ENCODE measurements at places on chromosomes 12 and 14.

GRCh38 chr12:97756066-97756666 lies 293.6 kb downstream of the RMST start:
- no peak for DNase-seq

DNA sequence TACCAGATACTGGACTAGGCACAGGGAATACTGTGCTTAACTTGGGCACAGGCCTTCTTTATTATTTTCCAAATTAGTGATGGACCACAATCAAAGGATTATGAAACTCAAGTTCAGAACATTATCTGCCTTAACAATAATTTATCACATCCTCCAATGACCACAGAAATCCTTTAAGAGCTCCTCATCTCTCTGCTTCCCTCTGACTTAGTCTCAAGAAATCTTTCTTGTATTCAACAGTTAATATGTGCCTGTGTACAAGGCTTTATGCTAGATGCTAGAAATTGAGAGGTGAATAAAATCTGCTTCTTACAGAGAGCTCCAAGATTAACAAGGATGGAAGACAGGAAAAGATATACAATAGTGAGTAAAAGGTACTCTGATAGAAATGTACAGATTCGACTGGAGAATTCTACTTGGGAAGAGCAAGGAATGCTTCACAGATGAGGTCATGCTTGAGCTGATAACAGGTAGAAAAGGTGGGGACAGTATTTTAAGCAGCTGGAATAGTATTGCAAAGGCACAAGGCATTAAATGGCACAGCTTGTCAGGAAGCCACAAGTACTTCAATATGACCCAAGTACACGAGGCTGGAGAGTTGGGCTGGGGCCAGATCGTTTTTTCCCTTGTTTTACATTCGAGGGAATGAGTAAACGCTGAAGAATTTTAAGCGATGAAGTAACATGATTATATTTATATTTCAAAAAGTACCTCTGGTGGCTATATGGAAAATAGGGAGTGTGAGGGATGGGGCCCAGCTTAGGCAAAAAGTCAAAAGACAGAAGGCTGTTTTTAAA lies 55.1 kb upstream of the ARID2 start:
- DNase-seq = no peak

GRCh38 chr14:81669308-81669707 lies 135.7 kb upstream of the SEL1L start:
- no peak for DNase-seq

GRCh38 chr14:95026851-95027463 lies 130.4 kb downstream of the DICER1 start:
- no peak for DNase-seq

DNA sequence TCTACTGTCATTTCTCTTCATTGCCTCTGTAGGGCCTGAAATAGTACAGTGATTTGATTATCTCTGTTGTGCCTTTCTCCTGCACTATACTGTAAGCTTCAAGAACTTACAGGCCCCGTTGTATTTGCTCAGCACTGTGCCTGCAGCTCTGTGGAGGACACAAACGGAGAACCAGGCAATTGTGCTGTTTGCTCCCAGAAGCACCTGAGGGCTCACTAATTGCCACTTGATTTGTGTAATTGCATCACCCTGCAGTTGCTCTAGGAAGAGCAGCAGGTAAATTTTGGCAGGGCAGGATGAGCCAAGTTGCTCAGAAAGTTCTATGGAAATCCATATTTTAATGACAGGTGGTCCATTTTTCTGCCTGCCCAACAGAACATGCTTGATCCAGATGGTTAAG lies 11.6 kb upstream of the KRT82 start:
- DNase-seq = no peak

GRCh38 chr12:47762850-47763465 lies 4.3 kb upstream of the RAPGEF3 start:
- no peak for DNase-seq

DNA sequence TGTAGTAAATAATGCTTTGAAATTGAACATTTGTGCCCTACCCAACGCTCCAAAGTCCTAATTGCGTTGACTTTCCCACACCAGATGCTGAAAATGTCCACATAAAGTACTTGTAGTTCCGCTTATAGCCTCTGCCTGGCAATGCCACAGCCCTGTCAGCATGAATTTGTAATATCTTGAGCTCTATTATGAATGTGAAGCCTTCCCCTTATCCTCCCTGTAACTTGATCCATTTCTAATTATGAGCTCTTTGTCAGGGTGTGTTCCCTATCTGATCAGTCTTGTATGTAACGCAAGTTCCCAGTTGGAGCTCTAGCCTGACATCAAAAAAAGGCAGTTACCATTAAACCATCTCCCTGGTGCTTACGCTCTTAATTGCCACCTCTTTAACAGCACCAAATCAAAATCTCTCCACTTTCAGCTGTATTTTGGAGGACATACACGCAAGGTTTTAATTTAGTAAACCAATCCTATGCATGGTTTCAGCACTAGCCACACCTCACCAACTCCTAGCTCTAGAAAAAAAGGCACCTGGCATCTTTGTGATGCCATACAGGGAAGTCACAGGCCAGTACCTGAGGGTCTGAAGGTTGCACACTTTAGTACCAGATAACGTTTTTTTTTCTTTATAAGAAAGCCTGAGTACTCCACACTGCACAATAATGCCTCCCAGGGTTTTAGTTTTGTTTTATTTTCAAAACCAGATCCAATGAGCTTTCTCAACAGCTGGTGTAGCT lies 69.3 kb downstream of the EEA1 start:
- DNase-seq = no peak

DNA sequence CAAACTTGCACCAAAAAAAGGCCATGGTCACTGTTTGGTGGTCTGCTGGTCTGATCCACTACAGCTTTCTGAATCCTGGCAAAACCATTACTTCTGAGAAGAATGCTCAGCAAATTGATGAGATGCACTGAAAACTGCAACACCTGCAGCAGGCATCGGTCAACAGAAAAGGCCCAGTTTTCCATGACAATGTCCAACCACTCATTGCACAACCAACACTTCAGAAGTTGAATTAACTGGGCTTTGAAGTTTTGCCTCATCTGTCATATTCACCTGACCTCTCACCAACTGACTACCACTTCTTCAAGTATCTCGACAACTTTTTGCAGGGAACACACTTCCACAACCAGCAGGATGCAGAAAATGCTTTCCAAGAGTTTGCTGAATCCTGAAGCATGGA lies 7.0 kb upstream of the DHRS2 start:
- no peak for DNase-seq

GRCh38 chr14:96658611-96659010 lies 138.6 kb upstream of the VRK1 start:
- DNase-seq = no peak

GRCh38 chr14:23538785-23539184 lies 12.8 kb downstream of the ZFHX2 start:
- no peak for DNase-seq

DNA sequence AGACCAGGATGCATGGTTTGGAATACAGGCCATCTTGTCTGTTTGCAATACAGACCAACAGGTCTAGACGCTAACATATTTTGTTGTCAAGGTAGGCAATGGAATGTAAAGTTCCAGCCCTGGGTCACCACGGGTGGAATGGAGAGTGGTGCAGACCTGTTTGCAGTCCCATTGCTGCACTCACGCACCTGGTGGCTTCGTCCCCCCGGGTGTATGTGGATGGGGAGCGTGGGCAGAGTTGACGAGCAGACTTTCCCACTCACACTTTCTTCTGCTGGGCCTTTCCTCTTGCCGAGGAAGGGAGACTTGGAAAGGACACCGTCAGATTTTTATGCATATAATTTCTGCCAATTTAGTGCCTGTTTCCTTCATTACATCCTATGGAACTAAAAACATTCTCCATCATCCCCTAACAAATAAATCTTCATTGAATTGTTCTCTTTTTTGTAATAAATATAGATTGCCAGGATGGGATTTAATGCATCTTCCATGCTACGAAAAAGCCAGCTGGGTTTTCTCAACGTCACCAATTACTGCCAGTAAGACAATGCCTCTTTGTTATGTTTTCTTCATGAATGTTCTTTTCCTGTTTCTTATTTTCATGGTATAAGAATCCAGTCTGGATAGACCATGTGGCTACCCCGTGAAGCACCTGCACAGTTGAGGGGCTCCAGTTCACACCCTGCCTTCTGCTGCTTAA lies 15.2 kb downstream of the DCAF4 start:
- no peak for DNase-seq

- DNase-seq = no peak
Observed at GRCh38 chr12:74725154-74725553, 187.5 kb downstream of the ATXN7L3B start.

GRCh38 chr12:106492857-106493256 lies 89.9 kb upstream of the RFX4 start:
- DNase-seq = no peak

- no peak for DNase-seq
Observed at GRCh38 chr14:66074537-66074936, 411.6 kb upstream of the CCDC196 start.

- DNase-seq = no peak
Observed at GRCh38 chr12:48863291-48863690, 2.4 kb downstream of the RND1 start.

GRCh38 chr12:99383258-99383657 lies 264.3 kb upstream of the GARIN6 start:
- no peak for DNase-seq

- DNase-seq = no peak
Observed at GRCh38 chr12:75047885-75048525, 161.6 kb downstream of the KCNC2 start.

DNA sequence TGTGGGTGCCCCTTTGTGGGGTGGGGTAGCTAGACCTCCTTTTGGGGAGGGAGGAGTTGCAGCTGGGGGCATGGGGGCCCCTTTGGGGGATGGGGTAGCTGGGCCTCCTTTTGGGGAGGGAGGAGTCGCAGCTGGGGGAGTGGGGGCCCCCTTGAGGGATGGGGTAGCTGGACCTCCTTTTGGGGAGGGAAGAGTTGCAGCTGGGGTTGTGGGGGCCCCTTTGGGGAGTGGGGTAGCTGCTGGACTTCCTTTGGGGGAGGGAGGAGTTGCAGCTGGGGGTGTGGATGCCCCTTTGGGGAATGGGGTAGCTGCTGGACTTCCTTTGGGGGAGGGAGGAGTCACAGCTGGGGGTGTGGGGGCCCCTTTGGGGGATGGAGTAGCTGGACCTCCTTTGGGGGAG lies 7.0 kb downstream of the NACA start:
- no peak for DNase-seq

DNA sequence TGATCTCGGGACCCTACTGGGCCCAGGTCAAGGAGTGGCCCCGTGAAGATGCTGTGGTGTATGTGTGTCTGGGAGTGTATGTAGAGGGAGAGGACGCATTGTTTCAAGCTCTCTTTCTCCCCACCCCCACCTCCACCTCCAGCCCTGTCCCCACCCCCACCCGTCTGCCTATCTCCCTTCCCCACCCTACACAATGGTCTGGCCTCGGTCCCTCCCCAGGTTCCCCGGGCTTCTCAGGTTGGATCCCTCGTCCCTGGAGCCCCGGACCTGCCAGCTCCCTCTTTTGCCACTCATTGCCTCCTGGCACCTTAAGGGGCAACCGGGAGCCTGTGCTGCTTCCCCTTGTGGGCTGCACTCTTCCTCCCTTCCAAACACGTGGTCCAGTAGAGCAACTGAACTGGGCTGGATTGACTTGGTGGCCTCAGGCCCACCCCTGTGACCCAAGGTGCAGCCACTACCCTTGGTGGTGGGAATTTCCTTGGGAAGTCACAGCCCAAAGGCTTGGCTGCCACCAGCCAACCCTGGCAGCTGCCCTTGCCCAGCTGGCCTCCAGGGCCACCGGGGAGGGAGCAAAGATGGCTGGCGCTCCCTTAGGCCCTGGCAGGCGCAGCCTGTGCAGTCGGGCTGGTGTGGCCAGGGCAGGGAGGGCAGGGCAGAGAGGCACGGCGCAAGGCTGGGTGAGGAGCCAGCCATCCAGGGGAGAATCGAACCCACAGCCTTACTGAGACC lies 628 bp downstream of the VRTN start:
- DNase-seq = no peak

DNA sequence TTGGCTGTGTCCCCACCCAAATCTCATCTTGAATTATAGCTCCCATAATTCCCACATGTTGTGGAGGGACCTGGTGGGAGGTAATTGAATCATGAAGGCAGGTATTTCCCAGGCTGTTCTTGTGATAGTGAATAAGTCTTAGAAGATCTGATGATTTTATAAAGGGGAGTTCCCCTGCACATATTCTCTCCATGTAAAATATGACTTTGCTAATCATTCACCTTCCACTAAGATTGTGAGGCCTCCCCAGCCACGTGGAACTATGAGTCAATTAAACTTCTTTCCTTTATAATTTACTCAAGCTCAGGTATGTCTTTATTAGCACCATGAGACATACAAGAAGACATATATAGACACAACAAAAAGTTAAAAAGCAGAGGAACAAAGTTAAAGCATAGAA lies 120.0 kb downstream of the CPNE8 start:
- DNase-seq = no peak

DNA sequence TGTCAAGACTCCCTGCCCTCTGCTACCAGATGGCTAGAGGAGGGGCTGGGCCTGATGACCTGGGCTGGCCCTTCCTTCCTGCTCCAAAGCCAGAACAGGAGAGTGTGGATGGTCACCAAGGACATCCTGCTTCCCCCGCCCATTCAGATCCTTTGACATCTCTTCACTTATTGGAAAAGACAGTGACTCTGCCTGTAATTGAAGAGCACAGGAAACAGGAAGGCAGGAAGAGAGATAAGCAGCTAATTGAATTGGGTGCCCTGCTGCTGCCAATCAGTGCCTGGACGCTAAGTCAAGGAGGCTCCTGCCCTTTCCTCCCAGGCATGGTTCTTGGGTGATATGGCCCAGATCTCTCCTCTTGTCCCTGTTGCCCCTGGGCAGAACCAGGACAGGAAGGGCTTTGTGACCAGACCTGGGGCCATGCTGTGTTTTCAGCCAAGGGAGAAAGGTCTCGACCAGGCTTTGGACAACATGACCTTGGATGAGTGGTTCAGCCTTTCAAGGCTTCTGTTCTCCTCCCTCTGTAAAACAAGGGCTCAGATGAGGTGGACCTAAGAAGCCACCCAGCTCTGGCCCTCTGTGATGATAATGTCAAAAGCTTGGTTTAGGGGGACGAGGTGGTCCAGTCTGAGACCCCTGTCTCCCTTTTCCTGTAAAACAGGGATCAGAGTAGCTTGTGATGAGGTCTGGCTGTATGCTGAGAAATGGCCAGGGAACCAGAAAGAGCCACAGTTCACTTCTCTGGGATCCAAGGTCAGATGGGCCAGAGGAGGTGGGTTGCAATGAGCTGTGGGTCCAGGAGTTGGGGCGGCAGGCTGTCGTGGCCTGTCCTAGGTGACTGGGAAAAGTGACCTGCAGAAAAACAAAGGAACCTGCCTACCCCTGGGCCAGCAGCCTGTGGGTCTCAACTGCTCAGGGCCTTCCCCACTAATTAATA lies 38.8 kb downstream of the FAM222A start:
- DNase-seq = no peak
